ENCODE measurements at places on chromosomes 4 and X. TPM values are rescaled to one million over a fixed set of nuclear protein-coding genes. Genes with fewer than 3 reads are reported as not detected.

CXCL1 gene
- total RNA-seq = 0.55 TPM

BRS3 gene
- total RNA-seq = not detected

DNA sequence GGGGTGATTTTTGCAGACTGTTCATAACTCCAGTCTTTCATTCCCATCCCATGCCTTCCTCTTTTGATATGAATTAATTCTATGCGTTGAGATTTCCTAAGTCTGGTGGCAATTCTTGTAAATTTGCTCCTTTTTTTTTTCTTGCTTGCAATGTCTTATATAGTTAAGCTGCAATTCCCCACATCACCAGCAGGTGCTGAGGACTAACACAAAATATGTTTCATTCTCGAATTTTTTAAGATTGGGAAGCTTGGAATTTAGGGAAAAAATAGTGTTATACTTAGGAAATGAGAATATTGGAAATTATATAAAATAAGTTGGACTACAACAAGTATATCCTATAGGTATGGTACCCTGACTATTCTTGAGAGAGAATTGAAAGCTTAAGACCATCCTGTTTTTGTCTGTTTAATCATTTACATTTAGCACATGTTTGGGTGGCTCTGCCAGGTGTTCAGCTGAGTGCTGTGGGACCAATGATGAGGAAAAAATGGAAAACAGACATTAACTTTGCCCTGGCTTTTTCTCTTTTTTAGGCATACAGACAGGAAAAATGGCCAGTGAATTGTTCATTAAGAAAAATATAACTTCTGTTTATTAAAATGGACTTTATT lies 30.2 kb downstream of the AFF2 start:
- DNase-seq = no peak

- DNase-seq = no peak
Observed at GRCh38 chr4:126604268-126604867, 1028.4 kb upstream of the INTU start.

GRCh38 chr4:146291313-146291712 lies 77.0 kb downstream of the REELD1 start:
- no peak for DNase-seq

DNA sequence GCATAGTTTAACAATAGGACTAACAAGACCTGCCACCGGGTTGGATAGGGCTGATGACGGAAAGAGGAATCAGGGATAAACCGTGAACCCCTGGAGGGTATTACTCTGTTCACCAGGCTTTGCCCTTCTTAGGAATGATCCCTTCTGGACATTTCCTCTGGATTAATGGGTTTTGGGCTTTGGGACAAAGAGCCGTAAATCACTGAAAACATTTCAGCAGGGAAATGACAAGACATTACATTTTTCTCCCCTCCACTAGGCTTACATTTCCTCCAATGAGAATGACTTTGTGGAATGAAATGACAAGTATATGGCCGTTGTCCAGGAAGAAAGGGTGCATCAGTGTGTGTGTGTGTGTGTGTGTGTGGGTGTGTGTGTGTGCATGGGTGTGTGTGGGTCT lies 25.9 kb upstream of the RBPJ start:
- DNase-seq = no peak

- DNase-seq = no peak
Observed at GRCh38 chr4:188214861-188215260, 75.6 kb downstream of the TRIML1 start.

GRCh38 chr4:151519728-151520415 lies 110.9 kb downstream of the FHIP1A start:
- no peak for DNase-seq

DNA sequence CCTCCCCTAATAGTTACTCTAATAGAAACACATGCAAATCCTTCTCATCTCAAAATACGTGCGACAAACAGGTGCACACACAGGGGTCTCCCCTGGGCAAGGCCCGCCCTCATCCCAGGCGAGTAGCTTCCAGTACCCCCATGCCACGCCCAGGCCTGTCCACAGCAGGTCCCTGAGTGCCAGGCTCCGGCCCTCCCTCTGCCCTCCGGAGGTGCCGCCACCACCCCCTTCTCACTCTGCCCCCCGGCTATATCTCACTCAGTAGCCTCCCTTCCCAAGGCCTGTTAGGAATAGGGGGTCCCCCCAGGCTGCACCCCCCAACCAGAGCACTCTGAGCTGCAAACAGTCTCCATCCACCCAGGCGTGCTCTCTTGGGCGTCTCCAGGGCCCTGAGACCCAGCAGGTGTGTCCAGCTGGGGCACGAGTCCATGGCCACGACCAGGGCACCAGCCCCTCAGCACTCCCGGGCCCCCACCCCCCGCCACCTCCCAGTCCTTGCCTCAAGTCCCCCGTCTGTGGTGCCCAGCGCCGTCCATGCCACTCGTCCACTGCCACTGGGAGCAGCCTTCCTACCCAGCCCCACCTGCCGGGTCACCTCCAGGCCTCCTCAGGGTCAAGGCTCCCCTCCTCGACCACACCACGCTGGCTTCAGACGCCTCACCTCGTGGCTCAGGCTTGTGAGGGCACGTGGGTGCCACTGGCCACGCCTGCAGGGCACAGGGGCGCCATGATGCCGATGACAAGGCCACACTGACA lies 41.7 kb downstream of the FAM53A start:
- DNase-seq = no peak

- no peak for DNase-seq
Observed at GRCh38 chrX:66408507-66408906, 230.4 kb downstream of the EDA2R start.

All from left ventricle myocardium inferior (tissue), 1 donor.